Heart right ventricle (tissue), 16 donors: ENCODE measurements at places on chromosomes 5 and 9. TPM values are rescaled to one million over a fixed set of nuclear protein-coding genes. Genes with fewer than 3 reads are reported as not detected.
A peak's percentile ranks its signal among the peaks of the same experiment; 100 is the strongest.

DNA sequence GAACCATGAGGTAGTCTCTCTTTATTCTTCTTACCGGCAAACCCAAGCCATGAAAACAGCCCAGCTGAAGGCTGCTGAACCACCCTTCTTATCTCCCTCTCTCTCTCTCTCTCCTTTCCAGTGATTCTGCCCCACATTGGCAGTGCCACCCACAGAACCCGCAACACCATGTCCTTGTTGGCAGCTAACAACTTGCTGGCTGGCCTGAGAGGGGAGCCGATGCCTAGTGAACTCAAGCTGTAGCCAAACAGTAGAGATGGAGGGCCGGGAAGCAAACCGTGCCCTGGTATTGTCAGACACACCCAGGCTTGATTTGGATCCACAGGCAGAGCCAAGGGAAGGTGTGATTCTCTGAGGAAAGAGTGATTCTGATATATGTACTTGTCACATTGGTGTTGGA, 14.0 kb downstream of the GRHPR start:
- DNase-seq: no peak
- H3K27me3 ChIP-seq: no peaks in the 10 kb centered on the region
- H3K4me1 ChIP-seq: peaks cover 18% of the 10 kb centered on the region
- H3K27ac ChIP-seq: peak overlapping the region; percentile 26
- no peak overlapping the region for H3K4me3 ChIP-seq

DNA sequence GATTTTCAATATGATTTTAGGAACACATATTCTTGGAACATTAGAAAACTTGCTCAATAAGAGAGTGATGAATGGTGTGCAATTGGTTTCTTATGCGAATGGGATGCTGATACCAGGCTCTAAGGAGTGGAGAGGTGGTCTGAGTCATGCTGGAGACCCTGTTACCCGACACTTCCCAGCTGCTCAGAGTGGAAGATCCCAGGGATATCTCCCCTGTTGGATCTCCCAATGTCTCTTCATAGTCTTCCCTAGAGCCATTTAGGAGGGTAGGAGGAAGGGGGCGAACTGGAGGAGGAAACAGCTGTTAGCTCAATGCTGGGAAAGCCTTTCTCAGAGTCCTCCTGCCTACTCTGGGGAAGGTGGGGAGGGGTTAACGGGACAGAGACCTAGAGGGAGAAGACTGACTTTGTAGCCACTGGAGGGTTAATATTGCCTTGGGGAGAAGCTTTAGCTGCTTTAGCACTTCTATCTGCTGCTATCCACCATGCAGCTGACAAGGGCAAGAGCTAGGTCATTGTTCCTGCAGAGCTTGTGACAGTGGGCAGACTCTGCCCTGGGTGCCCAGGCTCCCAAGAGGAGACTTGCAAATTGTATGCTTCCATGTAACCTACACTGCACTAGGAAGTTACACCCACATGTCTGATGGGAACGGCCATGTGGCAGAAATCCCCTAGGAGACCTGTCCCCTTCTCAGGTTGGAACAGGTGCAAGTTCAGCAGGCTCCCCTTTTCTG, 301.0 kb downstream of the GADD45G start:
- H3K27ac ChIP-seq: no peak overlapping the region
- no peak overlapping the region for H3K4me3 ChIP-seq
- DNase-seq: no peak
- no peaks in the 10 kb centered on the region for H3K27me3 ChIP-seq

- H3K27me3 ChIP-seq: no peaks in the 10 kb centered on the region
- H3K4me3 ChIP-seq: no peak overlapping the region
- H3K36me3 ChIP-seq: no peaks in the 10 kb centered on the region
Measured at GRCh38 chr9:119802133-119802532, 432.9 kb upstream of the BRINP1 start.

- DNase-seq: no peak
- peaks cover 60% of the 10 kb centered on the region for H3K4me1 ChIP-seq
- peak overlapping the region; percentile 79 for H3K4me3 ChIP-seq
- H3K36me3 ChIP-seq: peaks cover 26% of the 10 kb centered on the region
Measured at GRCh38 chr9:137044502-137045177, 1.3 kb downstream of the NPDC1 start.

GRCh38 chr5:103511554-103511885, 51.1 kb downstream of the NUDT12 start:
- no peaks in the 10 kb centered on the region for H3K27me3 ChIP-seq
- no peaks in the 10 kb centered on the region for H3K4me1 ChIP-seq
- no peaks in the 10 kb centered on the region for H3K36me3 ChIP-seq

PCDHB8 gene
- total RNA-seq: 0.87 TPM

DNA sequence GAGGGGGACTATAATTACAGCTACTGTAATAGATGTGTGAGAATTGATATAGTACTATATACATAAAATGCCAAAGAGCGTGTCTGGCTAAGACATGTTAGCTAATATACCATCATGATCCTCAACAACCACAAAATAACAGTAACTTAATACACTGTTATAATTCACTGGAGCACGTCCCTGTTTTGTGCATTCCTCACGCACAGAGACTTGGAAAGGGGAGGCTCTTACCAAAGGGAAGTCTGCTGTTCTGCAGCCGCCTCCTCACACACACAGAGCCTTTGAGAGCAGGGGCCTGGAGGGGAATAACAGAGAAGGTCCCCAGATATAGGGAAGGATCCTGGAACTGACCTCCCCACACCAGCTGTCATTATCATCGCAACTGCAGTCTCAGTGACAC, 97.3 kb downstream of the ANKRD18A start:
- H3K4me1 ChIP-seq: no peaks in the 10 kb centered on the region
- no peak for DNase-seq
- H3K27ac ChIP-seq: no peak overlapping the region
- no peaks in the 10 kb centered on the region for H3K36me3 ChIP-seq
- no peak overlapping the region for H3K4me3 ChIP-seq

ZNF300 gene
- 0.59 TPM for total RNA-seq

GRCh38 chr9:37949576-37949975, 45.6 kb upstream of the SLC25A51 start:
- H3K36me3 ChIP-seq: peaks cover 12% of the 10 kb centered on the region
- no peak overlapping the region for H3K4me3 ChIP-seq
- H3K27me3 ChIP-seq: no peaks in the 10 kb centered on the region

- no peaks in the 10 kb centered on the region for H3K4me1 ChIP-seq
- H3K27ac ChIP-seq: no peak overlapping the region
- no peaks in the 10 kb centered on the region for H3K27me3 ChIP-seq
- no peak overlapping the region for H3K4me3 ChIP-seq
- no peaks in the 10 kb centered on the region for H3K36me3 ChIP-seq
- DNase-seq: no peak
Measured at GRCh38 chr5:111641533-111642233, 115.3 kb downstream of the NREP start.

GRCh38 chr9:132672413-132672690, 2.1 kb downstream of the GTF3C4 start:
- no peak overlapping the region for H3K27ac ChIP-seq
- DNase-seq: no peak
- H3K4me1 ChIP-seq: peaks cover 22% of the 10 kb centered on the region

CDC25C gene
- total RNA-seq: not detected

- no peak overlapping the region for H3K4me3 ChIP-seq
- no peak for DNase-seq
- H3K36me3 ChIP-seq: no peaks in the 10 kb centered on the region
- no peak overlapping the region for H3K27ac ChIP-seq
- H3K27me3 ChIP-seq: no peaks in the 10 kb centered on the region
- H3K4me1 ChIP-seq: no peaks in the 10 kb centered on the region
Measured at GRCh38 chr5:123937230-123937629, 425.3 kb downstream of the CSNK1G3 start.

DNA sequence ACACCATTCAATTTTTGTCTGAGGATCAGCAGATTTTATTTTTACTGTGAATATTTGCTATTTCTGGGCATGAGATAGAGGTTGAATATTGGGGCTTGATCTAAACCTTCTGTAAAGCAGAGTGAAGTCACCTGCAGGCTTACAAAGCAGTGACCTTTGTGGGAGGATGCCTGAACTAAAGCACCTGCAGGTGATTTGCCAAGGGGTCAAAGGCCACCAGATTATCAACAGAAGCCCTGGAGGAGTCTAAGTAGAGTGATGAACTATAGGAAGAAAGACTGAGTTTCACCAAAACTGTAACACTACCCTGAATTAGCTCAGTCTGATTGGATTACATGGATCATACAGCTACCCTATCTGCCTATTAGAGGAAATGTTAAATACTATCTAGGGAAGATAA, 144.3 kb upstream of the PRLR start:
- no peaks in the 10 kb centered on the region for H3K36me3 ChIP-seq
- no peak overlapping the region for H3K27ac ChIP-seq
- no peaks in the 10 kb centered on the region for H3K4me1 ChIP-seq
- H3K4me3 ChIP-seq: no peak overlapping the region
- no peaks in the 10 kb centered on the region for H3K27me3 ChIP-seq
- no peak for DNase-seq

DNA sequence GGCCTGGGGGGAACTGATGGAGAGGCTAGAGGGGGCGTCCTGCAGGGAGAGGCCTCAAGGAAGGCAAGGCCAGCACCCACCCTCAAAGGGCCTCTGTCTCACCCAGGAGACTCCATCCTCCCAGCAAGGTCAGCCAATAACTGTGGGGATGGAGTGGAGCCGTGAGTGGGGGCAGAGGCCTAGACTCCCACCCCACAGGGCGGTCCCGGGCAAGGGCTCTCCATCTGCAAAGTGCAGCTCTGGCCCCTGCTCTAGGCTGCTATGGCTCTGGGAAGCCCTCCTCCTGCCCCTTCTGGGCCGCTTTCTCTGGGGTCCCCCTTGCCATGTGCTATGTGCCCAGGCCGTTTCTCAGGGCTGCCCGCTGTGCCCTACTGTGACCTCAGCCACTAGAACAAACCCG, 14.0 kb downstream of the FPGS start:
- no peak overlapping the region for H3K4me3 ChIP-seq
- DNase-seq: no peak
- no peak overlapping the region for H3K27ac ChIP-seq
- peaks cover 27% of the 10 kb centered on the region for H3K4me1 ChIP-seq

DNA sequence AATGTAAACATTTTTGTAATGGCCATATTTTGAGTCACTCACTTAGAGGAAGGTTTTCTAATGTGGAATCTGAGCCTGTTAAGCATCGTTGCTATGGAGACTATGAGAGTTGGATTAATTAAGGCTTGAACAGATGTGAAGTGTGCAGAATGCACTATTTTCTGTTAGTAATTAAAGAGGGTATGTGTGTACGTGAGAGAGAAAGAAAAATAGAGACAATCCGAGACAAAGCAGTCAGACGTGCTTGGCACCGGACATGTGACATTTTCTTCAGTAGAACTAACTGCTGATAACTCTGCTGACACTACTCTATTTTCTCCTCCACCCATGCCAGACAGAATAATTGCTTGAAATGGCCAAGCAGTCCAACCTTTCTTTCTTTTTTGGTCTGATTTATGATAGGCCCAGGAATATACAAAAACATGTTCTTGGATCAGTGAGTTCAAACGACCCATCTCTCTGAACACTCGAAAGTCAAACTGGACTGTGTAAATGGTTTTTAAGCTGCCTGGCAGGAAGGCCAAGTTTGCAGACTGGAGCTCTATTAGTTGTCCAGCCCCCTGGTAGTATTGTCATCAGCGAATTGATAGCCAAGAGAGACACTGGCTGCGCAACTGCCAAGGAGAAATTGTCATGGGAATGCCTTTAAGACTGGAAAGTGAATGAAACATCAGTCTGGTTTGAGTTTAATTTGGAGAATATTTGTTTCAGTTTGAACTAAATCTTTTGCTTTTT, 322.1 kb downstream of the ARHGEF28 start:
- DNase-seq: no peak
- H3K4me1 ChIP-seq: no peaks in the 10 kb centered on the region
- no peak overlapping the region for H3K4me3 ChIP-seq
- no peaks in the 10 kb centered on the region for H3K27me3 ChIP-seq
- H3K27ac ChIP-seq: no peak overlapping the region

- no peak overlapping the region for H3K4me3 ChIP-seq
- no peak for DNase-seq
- no peak overlapping the region for H3K27ac ChIP-seq
- no peaks in the 10 kb centered on the region for H3K36me3 ChIP-seq
- H3K4me1 ChIP-seq: no peaks in the 10 kb centered on the region
Measured at GRCh38 chr5:144177548-144177947, 6.9 kb downstream of the KCTD16 start.

IL9 gene
- total RNA-seq: not detected

TNFSF15 gene
- total RNA-seq: 0.04 TPM

- no peak for DNase-seq
- no peak overlapping the region for H3K27ac ChIP-seq
- peaks cover 3% of the 10 kb centered on the region for H3K27me3 ChIP-seq
Measured at GRCh38 chr5:7539571-7539970, 143.6 kb downstream of the ADCY2 start.

GRCh38 chr5:147965715-147966114, 59.4 kb upstream of the C5orf46 start:
- DNase-seq: no peak
- no peaks in the 10 kb centered on the region for H3K27me3 ChIP-seq
- no peaks in the 10 kb centered on the region for H3K4me1 ChIP-seq
- H3K4me3 ChIP-seq: no peak overlapping the region
- H3K27ac ChIP-seq: no peak overlapping the region

GRCh38 chr9:78207319-78207718, 28.6 kb upstream of the CEP78 start:
- DNase-seq: no peak
- H3K27me3 ChIP-seq: no peaks in the 10 kb centered on the region
- no peak overlapping the region for H3K4me3 ChIP-seq
- H3K27ac ChIP-seq: no peak overlapping the region
- H3K4me1 ChIP-seq: no peaks in the 10 kb centered on the region
- H3K36me3 ChIP-seq: no peaks in the 10 kb centered on the region

GRCh38 chr9:30913331-30913730, 1471.1 kb upstream of the ACO1 start:
- no peak overlapping the region for H3K27ac ChIP-seq
- no peak overlapping the region for H3K4me3 ChIP-seq
- H3K36me3 ChIP-seq: no peaks in the 10 kb centered on the region
- no peaks in the 10 kb centered on the region for H3K27me3 ChIP-seq

DNA sequence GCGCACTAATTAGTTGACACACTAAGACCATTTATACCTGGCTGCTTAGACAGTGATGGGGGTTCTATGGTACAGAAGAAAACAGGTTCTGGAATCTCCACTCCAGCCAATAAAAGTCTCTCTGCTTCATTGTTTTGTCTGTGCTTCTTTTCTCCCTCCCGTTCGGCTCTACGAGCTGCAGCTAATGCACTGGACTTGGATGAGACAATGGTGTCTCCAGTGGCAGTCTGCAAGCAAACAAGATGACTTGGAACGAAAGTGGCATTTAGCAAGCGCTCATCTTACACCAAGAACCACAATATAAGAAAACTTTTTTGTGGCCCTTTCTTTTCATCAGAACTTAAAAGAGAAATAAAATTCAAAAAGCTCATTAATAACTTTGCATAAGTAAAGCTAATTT, 30.2 kb downstream of the GFM2 start:
- H3K27me3 ChIP-seq: no peaks in the 10 kb centered on the region
- H3K4me3 ChIP-seq: no peak overlapping the region
- DNase-seq: no peak
- peaks cover 99% of the 10 kb centered on the region for H3K36me3 ChIP-seq

GRCh38 chr5:2761921-2762488, 10.5 kb upstream of the IRX2 start:
- H3K36me3 ChIP-seq: no peaks in the 10 kb centered on the region
- no peak overlapping the region for H3K27ac ChIP-seq
- no peaks in the 10 kb centered on the region for H3K4me1 ChIP-seq
- H3K4me3 ChIP-seq: no peak overlapping the region
- peaks cover 63% of the 10 kb centered on the region for H3K27me3 ChIP-seq
